AG09319 (cell line): ENCODE measurements at places on chromosomes 6 and 20.

DNA sequence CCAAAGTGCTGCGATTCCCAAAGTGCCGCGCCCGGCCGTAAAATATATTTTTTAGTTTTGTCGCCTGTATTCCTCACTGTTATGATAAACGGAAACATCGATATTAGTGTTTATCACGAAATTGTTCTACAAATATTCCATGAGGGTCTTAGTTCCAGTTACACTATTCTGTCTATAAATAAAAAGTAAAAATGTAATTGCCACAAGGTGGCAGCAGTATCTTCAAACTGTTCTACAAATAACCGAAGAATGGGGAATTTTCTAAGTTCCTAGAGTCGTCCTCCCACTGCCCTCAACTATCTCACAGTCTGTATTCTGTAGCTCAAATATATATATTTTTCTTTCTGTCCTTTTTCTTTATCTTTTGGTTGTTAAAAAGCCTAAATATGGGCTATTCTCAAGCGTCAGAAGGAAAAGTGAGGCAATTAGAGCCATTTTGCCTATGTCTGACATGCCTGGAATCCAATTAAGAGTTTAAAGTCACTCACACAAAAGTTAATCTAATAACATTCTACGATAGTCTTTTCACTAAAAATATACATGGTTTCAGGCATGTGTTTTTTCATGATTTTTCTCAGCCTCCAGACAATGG is 14.2 kb upstream of the FAM162B start:
- peak; percentile 5 for DNase-seq

GRCh38 chr6:1515781-1516180 is 93.9 kb upstream of the FOXC1 start:
- DNase-seq, result no peak

DNA sequence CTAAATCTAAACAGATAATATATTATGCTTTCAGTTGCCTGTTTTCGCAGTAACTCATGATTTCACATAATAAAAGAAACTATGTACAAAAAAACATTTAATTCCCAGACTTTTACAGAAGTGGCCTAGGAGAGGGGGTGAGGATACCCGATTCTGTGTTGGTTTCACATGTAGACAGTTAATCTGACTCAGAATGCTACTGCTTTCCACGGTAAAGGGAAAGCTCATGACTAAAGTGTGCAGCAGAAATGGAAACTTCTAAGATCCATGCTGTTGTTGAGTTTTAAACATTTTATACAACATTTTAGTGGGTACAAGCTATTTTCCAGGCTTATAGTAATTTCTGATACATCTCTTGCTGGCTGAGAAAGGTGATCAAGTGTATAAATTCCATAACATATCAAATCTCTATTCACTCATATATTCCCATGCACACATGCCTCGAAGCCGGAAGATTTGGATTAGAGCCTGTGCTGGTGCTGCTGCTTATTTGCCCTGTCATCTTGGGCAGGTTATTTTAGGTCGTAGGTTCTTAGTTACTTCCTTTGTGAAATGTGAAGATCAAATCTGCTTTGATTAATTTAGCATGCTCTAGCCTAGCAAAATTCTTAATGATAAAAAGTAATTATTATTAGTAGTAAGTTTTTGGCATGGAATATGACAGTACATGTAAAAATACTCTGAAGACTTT is 896.7 kb upstream of the MAP3K7 start:
- no peak for DNase-seq

GRCh38 chr6:141744971-141745370 is 387.8 kb upstream of the GJE1 start:
- DNase-seq, result no peak

DNA sequence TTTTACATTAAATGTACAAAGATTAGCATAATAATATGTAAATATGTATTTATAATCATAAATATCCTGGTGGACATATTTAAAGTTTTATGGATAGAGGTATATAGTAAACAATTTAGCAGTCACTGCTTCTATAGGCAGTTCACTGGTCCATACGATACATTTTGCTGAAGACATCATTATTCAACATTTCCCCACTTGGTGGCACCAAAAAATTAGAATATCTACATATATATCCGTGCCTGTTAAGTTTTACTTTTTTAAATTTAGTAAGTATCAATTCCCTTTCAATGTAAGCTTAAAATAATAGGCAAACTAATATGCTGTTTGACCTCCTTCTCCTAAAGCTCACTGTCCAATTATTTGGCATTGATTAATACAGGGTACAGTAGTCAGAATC is 64.2 kb downstream of the LMBRD1 start:
- DNase-seq, result no peak

GRCh38 chr6:136250686-136251008 is 536 bp upstream of the MTFR2 start:
- DNase-seq, result no peak

GRCh38 chr6:35058358-35058675 is 82.8 kb downstream of the TCP11 start:
- no peak for DNase-seq

GRCh38 chr6:151422981-151423380 is 28.9 kb downstream of the RMND1 start:
- no peak for DNase-seq

GRCh38 chr6:139942331-139942730 is 567.9 kb upstream of the CITED2 start:
- no peak for DNase-seq

DNA sequence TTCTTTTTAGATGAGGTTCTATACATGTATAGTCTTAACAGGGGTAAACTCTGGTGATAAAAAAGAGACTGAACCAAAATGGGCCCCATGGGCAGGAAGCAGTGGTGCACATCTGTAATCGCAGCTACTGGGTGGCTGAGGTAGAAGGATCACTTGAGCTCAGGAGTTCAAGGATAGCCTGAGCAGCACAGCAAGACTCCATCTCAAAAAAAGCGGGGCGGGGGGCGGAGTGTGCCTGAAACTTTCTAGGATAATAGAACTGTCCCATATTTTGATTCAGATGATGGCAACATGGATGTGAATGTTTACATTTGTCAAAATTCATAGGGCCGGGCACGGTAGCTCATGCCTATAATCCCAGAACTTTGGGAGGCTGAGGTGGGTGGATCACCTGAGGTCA is 48.8 kb upstream of the TAF8 start:
- DNase-seq, result no peak

DNA sequence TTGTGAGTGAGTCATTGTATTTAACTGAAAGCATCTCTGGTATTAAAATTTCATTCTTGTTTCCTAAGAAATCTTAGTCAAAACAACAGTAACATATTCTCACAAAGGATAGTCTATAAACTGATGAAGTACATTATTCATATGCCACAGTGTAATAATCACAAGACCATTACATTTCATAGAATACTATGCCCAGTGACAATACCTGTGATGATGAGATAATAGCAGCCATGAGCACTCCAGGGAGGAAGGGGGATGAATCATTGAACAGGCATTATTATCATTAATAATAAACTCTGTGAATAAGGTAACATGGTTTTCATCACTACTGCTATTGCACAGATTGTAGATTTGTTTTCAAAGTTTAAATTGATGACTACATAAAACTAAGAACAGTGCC is 667.9 kb downstream of the EPM2A start:
- no peak for DNase-seq

DNA sequence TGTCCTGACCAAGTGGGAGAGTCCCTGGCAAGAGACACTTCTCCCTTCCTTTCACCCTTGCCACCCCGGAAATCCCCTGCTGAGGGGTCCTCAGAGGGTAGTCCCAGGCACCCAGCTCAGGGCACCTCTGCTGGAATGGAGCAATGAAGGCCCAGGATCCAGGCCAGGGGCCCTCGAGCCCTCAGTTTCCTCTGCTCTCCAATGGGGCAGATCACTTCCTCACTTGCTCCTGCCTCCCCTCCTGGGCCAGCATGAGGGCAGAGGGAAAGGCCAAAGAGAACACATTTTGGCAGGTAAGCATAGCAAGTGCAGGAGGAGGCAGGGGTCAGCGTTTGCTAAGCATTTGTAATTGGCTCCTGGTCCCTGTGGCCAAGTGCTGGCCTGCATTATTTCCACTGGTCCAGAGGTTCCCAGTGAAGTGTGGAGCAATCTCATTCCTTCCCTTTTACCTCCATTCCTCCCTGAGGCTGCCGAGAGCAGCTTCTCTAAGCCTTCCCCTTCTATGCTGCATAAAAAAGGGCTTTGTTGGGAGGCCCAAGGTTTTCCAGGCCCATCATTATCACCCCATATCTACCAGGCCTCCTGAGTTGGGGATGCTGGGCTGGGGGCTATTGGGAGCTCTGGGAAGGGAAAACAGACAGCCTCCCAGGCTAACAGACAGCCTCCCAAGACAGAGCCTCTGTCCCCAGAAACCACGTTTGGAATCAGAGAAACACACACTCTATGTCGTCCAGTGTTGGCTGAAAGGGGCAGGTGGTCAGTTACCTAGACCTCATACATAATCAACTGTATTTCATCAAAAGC is 28.8 kb upstream of the VEGFA start:
- no peak for DNase-seq

DNA sequence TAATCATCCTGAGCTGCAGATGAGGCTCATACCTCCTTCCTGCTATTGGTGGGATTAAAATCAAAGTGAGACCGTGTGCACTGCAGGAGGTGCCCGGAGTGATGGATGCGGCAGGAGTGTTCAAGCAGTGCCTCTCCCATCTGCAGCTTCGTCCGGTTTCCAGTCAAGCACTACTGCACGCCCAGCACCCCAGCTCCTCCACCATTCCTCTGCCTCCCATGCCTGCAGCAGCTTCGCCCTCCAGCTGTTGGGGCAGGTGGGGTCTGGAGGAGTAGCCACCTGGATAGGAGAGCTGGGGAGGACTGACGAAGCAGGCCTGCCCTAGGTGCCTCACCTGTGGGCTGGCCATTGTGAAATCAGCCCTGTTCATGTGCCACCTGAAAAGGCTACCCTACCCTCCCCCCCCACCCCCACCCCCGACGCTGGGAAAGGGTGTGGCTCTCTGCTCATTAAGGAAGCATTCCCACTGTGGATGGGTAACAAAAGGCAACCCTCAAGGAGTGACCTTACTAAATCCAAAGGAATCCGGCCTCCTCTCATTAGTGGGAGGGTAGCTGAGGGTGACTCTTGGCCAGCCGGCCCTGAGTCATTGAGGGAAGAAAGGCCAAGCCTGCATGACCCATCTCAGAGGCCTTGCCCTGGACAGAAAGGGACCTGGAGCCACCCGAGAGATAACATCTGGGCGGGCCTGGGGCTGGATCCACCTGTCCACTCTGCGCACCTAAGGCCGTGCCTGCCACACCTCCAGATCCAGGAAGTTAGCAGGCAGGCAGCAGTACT is 115.9 kb upstream of the ARMC2 start:
- DNase-seq, result no peak

DNA sequence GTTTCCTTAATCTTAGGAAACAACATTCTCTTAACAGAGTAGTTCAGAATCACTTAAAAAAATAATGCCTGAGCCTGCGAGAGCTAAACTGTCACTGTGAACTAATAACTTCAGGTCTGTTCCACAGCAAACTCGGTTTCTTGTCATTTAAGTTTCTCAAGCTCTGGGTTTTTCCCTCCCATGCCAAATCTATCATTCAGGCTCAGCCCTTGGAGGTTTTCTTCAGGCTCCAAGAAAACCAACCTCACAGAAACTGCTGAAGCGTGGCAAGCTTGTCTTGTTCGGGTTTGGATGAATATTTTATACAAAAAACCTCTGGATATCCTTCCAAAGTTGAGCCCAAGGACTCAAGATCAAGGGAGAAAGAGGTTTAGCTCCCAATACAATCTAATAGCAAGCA is 99.7 kb upstream of the SNX9 start:
- DNase-seq, result no peak

DNA sequence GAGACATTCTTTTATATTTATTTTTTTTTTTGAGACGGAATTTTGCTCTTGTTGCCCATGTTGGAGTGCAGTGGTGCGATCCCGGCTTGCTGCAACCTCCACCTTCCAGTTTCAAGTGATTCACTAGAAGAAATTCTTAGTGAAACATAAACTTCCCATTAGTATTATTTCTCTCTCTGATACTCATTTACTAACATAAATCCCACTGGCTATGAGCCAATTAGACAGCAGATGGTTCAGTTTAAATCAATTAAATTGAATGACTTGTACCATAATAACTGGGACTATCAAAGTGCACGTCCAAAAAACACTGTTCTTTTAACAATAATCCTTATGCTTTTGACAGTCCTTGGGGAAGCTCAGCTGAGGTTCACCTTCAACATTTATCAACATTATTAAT is 111.2 kb upstream of the PTCHD4 start:
- DNase-seq, result no peak

DNA sequence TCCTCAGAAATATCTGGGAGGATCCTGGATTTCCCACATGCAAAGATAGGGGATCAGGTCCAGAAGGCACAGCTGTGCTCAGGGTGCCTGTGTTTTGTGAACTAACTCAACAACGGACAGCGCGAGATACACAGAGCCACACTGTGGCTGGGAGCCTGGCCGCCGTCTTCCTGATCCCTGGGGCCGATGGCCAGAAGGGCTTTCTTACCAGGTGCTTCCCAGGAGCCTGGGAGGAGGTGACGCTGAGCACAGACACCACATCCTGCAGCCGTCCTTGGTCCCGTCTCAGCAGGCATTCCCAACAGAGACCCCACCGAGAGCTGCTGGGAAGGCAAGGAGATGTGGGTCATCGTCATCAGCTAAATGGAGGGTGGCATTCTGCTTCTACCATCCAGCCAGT is 144.6 kb upstream of the AFDN start:
- DNase-seq, result no peak

- no peak for DNase-seq
Measured at GRCh38 chr6:157741948-157742556, 81.0 kb upstream of the SNX9 start.

DNA sequence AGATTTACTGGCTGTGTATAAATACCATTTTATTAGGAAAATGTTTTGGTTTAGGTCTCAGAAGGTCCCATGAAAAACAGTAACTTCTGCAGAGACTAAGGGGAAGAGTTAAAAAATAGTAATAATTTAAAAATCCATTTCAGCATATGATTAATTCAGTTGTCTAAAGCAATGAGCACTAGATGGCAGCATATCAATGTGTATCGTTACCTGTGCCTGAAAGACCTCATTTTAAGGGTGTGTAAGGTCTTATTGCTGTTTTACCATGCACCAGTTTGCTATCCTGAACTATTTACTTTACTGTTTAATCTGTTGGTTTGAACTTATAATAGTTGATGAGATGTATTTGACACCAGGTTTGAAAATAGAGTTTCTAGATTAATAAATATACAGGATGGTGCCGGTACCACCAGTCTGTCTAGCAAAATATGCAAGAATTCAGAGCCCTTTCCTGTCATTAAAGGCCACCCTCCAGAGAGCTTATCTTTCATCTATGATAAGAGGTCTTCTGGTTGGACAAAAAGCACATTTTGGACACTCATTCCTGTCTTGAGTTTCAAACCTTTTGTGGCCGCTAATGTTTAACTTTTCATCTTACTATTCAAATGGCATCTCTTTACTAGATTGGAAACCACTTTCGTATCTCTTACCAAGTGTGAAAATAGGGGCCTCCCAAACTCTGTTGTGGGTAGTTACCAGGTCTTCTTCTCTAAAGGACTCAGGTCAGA is 8.9 kb upstream of the AHI1 start:
- no peak for DNase-seq

- DNase-seq, result no peak
Measured at GRCh38 chr20:55390791-55391190, 614.5 kb downstream of the CBLN4 start.

- peak; percentile 67 for DNase-seq
Measured at GRCh38 chr6:38460186-38460585, 179.5 kb downstream of the BTBD9 start.
